ENCODE measurements at places on chromosomes 11 and 22.
A peak's percentile ranks its signal among the peaks of the same experiment; 100 is the strongest.

- DNase-seq: peak; percentile 58
Measured at GRCh38 chr11:75582895-75583717, 21.1 kb downstream of the SERPINH1 start.

DNA sequence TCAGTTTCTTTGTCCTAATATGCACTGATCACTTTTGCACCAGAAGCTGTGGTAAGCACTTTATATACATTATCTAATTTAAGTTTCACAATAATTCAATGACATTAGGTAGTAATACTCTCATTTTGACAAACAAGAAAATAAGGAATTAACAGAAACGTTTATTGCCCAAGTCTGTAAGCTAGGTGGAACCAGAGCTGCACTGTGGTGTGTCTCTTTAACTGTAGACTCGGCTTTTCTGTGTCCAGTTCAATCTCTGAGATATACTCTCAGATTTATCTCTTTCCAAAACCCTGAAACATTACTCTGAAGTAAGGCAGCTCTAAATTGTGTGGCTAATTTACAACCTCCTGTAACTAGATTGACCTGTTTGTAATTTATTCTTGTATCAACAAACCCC lies 101.1 kb downstream of the MUC15 start:
- no peak for DNase-seq

DNA sequence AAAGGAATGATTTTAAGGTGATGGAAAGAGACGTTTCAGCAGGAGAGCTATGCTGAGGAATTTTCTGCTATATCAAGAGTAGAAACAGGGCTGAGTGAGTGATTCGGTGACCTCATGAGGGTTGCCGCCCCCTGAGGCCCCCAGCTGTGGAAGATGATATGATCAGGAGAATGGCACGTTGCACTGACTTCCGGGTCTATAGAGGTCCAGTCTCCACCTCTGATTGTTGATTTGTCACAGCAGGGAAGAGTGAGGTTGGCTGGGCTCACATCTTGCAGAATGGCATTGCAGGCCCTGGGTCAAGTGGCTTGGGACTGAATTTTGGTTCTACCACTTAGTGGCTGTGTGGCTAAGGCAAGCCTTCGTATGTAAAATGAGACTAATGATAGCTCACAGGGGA lies 205.1 kb downstream of the SNX19 start:
- DNase-seq: no peak

DNA sequence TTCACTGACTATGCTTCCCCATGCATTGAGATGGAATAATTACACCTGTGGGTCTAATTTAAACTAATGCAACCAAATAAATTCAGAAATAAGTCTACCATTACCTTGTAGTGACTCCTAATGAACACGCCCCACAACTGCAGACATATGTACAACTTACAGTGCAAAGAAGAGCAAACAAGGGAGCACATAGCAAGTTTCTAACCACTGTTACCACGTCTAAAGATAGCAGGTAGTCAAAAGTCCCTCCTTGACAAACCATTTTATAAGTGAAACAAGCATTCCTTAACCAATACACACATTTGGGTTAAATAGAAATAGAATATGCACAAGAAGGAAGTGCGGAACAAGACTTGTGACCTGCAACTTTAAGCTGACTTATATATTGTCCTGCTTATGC lies 20.6 kb downstream of the PHF21A start:
- DNase-seq: no peak

DNA sequence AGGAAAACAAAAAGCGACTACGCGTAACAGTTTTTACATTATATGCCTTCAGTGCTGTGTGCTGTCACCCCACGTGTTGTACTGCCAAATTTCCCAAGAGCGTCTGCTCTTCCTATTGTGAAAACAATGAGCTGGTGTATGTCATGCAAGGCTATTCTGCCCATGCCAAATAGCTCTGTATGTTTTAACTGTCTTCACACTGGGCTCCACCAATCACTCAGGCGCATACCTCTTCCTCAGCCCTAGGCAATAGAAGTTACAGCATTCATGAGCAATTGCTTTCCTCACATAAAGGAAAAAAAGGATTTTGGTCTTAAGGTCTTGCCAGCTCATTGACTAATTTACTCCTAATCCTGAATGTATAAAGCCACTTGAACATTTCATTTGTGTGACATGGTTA lies 606.8 kb downstream of the NTM start:
- no peak for DNase-seq

DNA sequence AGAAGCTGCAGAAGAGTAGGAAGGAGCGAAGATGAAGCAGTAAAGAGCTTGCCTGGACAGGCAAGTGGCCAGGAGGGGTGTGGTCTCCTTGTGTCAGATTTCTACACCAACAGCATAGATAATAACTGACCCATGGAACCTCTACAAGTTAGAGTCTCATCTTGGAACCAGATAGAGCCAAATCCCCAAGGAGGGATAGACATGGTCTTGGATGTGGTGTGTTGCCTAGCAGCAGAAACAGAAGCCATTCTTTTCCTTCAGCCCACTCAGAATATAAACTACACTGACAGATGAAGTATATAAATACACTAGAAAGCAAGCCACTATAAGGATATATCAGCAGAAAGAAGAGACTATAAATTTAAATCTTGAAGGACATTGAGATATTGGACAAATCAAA lies 4.3 kb upstream of the CARD16 start:
- no peak for DNase-seq

DNA sequence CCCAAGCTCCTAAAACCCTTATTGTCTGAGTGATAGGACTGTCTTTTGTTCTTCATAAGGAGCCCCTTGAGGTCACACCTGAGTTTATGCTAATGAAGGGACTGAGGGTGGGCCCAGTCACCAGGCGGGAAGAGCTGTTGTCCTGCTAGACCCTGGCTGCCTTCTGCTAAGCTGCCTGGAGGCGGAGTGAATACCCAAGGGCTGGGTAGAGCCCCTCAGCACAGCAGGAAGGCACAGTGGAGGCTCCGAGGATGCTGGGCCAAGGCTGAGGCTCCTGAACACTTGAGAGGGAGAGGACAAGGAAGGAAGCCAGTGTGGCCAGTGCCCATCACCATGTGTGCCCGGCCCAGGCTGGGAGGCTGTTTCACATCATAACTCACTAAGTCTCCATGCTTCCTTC lies 4.8 kb upstream of the PHF21B start:
- no peak for DNase-seq

DNA sequence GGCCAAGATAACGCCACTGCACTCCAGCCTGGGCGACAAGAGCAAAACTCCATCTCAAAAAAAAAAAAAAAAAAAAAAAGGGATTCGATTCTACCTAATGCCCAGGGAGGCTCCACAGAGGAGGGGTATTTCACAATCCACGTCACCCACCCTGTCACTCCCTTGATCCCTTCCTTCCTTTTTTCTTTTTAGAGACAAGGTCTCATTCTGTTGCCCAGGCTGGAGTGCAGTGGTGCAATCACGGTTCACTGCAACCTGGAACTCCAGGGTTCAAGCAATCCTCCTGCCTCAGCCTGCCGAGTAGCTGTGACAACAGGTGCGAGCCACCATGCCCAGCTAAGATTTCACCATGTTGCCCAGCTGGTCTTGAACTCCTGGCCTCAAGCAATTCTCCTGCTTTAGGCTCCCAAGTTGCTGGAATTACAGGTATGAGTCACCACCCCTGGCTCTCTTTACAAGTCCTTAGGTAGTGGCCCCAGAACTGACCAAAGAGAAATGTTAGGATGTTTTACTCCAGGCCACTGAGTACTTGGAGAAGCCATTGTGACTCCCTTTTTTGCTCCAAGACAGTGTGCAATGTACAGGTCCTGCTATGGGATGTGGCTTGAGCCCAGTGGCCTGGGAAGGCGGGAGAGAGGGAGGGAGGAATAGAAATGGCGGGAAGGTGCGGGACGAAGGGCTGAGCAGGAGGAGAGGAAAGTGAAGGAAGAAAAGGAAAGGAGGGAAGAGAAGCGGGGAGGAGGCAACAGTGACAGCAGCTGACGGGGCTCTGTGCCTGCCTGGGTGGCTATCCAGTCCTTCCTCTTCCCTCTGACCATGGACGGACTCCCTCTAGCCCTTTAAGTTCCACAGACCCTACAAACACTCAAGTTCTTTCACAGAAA lies 11.8 kb upstream of the FXYD2 start:
- no peak for DNase-seq

DNA sequence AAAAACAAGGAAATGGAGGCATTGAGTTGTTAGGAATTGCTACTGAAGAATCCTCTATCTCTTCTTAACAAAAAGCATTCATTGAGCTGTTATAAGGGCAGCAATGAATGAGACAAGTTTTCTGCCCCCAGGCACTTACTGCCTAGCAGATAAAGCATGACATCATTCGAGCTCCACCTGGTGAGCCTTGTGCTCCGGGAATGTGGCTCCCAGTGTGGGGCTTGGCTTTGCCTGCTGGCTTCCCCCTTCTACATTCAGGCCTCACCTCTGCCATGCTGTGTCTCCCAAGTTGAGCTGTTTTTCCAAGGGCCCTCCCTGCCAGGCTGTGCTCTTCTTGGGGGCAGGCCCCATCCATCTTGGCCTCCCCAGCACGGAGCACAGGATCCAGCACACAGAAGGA lies 56.9 kb upstream of the EIF3D start:
- no peak for DNase-seq

GRCh38 chr11:11420899-11421285 lies 67.8 kb upstream of the CSNK2A3 start:
- no peak for DNase-seq

DNA sequence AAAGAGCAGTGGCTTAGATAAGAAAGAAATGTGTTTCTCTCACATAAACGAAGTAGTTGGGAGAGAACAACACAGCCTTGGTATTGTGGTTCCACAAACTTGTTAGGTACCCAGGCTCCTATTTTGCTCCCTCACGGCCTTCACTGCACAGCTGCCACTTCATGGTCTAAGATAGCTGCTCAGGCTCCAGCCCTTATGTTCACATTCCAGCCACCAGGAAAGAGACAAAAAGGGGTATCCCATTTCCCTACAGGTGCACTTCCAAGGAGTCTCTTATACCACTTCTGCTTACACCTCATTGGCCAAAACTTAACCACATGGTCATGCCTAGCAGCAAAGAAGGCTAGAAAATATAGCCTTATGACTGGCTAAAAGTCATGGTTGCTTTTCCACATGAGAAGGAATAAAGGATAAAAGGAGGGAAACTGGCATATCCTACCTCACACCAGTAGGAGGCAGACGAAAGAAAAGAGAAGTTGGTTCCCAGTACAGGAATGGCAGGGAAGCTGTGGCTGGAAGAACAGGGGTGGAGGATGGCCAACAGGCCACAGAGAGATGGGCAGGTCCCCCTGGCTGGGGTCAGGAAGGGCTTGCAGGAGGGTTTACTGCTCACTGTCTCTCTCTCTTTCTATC lies 5.4 kb upstream of the HDHD5 start:
- no peak for DNase-seq

GRCh38 chr11:107956543-107956942 lies 28.3 kb downstream of the RAB39A start:
- no peak for DNase-seq

- no peak for DNase-seq
Measured at GRCh38 chr22:50705219-50705691, 32.6 kb downstream of the SHANK3 start.

- DNase-seq: peak; percentile 39
Measured at GRCh38 chr22:50306753-50307749, at the start of gene PLXNB2. Gene PLXNB2, minus strand, starts transcription at chr22:50307646. Its CDS starts 17,062 bp downstream, at chr22:50290584.

DNA sequence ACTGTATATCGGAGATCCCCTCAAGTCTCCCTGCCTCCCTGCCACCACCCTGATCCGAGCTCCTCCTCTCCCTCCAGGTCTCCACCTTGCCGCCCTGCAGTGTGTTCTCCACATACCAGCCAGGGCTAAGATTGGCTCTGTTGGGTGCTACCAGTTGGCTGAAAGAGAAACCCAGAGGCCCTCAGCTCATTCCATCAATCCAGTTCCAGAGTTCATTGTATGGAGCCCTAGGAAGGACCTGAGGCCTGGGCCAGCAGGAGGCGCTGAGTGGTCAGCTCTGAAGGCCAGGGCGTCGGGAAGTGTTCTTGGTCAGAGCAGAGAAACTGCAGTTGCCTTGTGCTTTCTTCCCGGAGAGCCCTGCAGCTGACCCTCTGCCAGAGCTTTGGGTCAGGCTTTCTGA lies 2.2 kb upstream of the TOP3B start:
- no peak for DNase-seq

- DNase-seq: no peak
Measured at GRCh38 chr11:61571869-61572268, 9.0 kb downstream of the SYT7 start.

GRCh38 chr11:3109434-3109833 lies 52.2 kb upstream of the CARS1 start:
- no peak for DNase-seq

DNA sequence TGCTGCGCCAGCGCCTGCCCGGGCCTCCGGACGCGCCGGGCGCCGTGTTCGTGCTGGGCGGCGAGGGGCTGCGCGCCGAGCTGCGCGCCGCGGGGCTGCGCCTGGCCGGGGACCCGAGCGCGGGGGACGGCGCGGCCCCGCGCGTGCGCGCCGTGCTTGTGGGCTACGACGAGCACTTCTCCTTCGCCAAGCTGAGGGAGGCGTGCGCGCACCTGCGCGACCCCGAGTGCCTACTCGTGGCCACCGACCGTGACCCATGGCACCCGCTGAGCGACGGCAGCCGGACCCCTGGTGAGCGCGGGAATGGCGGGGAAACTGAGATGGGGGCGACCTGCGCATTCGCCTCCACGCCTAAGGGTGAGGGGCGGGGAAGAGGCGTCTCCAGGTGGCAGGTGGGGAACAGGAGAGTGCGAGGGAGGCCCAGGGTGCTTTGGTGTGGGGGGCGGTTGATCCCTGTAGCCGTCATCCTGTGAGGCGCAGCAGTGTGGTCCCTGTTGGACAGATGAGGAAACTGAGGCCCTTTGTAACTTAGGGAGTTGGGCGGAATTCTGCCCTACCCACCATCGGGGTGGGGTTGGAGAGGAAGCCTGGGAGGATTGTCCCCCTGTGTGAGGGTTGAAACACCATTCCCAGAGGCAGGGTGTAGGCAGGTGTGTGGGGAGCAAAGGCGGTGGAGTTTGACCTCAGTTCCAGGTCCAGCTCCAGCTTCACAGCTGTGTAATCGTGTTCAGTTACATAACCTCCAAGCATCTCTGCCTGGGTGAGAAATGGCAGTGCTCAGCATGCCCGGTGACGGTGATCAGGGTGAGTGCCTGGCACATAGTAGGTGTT lies 758 bp downstream of the PDXP start:
- DNase-seq: no peak

DNA sequence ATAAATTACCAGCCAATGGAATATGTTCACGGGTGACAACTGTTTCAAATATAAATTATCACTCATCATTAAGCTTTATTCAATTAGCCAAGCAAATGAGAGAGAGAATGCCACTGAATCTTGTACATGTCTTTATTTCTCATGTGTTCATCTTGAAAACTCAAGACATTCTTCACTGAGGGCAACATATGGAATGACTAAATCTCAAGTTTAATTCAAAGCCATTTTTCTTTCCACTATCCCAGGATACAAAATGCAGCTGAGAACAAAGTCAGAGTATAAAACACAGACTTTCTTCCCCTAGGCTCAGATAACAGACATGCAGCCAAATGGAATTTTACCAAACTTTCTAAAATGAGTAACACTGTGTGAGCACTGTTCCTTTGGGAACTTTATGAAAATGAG lies 12.1 kb upstream of the BBOX1 start:
- DNase-seq: no peak

DNA sequence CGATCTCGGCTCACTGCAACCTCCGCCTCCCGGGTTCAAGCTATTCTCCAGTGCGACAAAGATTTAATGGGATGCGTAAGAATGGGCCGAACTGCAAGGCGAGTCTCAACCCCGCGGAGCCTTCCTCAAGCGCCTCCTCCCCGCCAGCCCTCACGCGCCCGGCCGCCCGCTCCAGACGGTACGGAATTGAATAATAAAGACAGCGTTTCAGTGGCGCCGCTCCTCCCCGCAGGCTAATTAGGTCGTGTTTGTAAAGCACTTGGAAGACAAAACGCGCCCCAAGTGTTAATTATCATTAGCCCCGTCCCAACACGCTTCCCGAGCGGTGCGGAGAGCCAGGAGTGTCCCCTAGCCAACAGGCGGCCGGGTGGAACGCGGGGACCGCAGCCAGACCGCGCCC lies 192.0 kb downstream of the BUD13 start:
- no peak for DNase-seq

All from naive thymus-derived CD8-positive, alpha-beta T cell (primary cell).